ENCODE measurements at places on chromosomes 1 and 21.

- no peak for DNase-seq
Observed at GRCh38 chr1:83802023-83802422, 196.9 kb downstream of the TTLL7 start.

- no peak for DNase-seq
Observed at GRCh38 chr1:25560001-25560400, 16.6 kb downstream of the LDLRAP1 start.

GRCh38 chr1:192702212-192702902 lies 66.4 kb downstream of the RGS13 start:
- no peak for DNase-seq

DNA sequence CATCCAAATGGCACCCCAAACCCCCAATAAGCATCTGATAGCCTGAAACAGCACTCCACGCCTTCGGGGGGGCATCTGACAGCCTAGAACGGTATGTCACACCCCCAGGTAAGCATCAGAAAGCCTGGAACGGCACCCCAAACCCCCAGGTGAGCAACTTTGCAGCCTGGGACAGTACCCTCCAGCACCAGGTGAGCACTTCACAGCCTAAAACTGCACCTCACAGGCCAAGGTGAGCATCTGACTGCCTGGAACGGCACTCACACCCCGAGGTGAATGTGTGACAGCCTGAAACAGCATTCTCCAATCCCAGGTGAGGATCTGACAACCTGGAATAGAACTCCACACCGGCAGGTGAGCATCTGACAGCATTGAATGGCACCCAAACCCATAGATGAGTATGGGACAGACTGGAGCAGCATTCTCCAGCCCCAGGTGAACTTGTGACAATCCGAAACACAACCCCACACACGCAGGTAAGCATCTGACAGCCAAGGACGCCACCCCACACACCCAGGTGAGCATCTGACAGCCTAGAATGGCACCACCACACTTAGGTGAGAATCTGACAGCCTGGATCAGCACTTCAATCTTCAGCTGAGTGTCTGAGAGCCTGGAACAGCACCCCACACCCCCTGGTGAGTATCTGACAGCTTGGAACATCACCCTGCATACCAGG lies 18.3 kb upstream of the MMEL1 start:
- DNase-seq: no peak

DNA sequence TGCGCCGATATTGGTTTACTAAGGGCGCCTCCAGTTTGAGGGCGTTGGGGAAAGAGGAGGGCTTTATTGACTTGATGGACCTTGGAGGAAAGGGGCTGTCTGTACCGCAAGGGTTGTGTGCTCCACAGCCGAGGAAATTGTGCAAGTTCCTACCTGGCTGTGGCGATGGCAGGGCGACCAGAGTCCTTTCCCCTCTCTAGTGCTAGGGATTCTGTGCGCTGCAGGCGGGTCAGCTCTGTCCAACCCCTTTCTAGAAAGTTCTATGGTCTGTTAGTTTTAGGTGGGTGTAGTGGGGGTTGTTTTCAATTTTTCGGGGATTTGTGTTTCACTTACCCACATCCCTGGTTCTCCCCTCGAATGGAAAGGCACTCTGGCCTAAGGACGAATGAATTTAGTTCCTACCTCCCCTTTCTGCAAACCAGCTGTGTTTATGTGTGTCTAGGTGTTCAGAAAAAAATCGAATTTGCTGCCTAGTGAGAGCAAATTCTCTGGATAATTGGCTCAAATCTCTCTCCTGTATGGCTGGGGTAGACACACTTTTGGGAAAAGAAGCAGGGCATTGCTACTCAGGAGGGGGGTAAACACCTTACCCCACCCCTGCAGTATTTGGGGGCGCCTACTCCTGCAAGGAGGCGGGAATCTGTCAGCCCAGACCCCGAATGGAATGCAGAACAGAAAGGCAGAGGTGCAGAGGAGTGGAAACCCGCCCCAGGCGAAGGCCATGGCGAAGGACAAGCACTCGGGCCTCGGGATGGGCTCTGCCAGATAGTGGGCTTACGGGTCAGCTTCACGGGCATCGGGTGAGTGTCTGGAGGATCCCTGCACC lies 2.0 kb downstream of the DMBX1 start:
- no peak for DNase-seq
